ENCODE measurements at places on chromosomes 7 and 10. TPM values are rescaled to one million over a fixed set of nuclear protein-coding genes. Genes with fewer than 3 reads are reported as not detected.

GRCh38 chr7:3370068-3370830 lies 69.2 kb downstream of the SDK1 start:
- H3K27ac ChIP-seq, result no peak overlapping the region
- no peak for DNase-seq
- H3K27me3 ChIP-seq, result no peaks in the 10 kb centered on the region
- H3K4me3 ChIP-seq, result no peak overlapping the region
- H3K36me3 ChIP-seq, result no peaks in the 10 kb centered on the region

- peaks cover 4% of the 10 kb centered on the region for H3K36me3 ChIP-seq
- H3K27ac ChIP-seq, result no peak overlapping the region
- peaks cover 3% of the 10 kb centered on the region for H3K4me1 ChIP-seq
Observed at GRCh38 chr10:34506786-34507185, 308.3 kb downstream of the PARD3 start.

Gene AMPH
- 2.0 TPM for total RNA-seq

DNA sequence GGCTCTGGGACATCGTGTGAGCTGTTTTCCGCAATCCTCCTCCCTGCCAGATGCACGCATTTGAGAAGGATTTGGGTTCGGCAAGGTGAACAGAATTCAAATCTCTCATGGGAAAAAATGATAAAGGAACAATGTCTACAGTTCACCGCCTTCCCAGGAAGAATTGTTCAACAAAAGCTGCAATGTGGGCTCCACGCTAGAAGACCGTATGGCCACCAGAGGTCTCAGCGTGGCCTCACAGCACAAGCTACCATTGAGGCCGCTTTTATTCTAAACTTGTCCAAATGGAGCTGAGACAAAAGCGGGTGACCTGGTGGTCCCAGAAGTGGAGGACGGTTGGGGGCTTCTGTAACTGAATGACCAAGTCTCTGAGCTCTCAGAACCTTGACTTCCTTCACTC lies 733.1 kb downstream of the PARD3 start:
- H3K4me1 ChIP-seq, result no peaks in the 10 kb centered on the region
- no peak for DNase-seq
- peaks cover 3% of the 10 kb centered on the region for H3K36me3 ChIP-seq
- no peak overlapping the region for H3K4me3 ChIP-seq
- no peak overlapping the region for H3K27ac ChIP-seq
- no peaks in the 10 kb centered on the region for H3K27me3 ChIP-seq

All from mesothelial cell of epicardium (in vitro differentiated cells).